Substantia nigra (tissue), 51 donors: ENCODE measurements at places on chromosomes 7 and 10.

DNA sequence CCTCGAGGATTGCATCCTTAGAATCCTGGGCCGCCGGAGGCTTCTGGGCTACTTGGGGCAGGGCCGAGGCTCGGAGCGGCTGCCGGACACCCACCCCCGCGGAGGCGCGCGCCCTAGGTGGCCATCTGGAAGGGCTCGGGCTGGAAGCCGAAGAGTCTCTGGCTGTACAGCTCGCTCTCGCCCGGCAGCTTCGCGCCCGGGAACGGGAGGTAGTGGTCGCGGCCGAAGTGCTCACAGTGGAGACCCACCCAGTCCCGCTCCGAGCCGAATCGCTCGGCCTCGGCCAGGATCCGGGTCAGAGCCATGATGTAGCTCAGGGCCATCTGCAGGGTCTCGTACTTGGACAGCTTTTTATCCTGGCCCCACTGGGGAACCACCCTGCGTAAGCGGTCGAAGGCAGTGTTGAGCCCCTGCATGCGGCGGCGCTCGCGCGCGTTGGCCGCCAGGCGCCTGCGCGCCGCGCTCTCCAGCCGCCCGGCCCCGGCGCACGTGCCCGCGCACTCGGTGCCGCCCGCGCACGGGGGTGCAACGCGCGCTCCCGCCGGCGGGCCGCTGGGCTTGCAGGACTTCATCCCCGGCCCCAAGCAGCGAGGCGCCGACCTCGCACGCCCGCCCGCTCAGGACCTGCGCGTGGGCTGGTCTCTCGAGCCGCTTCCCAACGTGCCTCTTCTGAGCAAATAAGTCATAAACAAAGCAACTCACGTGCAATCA, 652 bp downstream of the ATOH7 start:
- DNase-seq, result peak; percentile 39

DNA sequence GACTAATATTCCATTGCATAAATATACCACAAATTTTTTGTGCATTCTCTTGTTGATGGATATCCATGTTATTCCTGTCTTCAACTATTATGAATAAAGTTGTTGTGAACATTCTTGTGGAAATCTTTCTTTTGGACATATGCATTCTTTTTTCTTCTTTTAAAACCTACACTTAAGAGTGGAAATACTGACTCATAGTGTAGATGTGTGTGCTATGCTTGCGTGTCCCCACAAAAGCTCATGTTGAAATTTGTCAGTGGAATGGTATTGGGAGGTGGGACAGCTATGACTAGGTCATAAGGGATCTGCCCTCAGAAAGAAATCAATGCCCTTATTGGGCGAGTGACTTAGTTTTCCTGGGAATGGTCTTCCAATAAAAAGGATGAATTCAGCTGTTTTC, 203.6 kb upstream of the PRSS58 start:
- DNase-seq, result no peak

DNA sequence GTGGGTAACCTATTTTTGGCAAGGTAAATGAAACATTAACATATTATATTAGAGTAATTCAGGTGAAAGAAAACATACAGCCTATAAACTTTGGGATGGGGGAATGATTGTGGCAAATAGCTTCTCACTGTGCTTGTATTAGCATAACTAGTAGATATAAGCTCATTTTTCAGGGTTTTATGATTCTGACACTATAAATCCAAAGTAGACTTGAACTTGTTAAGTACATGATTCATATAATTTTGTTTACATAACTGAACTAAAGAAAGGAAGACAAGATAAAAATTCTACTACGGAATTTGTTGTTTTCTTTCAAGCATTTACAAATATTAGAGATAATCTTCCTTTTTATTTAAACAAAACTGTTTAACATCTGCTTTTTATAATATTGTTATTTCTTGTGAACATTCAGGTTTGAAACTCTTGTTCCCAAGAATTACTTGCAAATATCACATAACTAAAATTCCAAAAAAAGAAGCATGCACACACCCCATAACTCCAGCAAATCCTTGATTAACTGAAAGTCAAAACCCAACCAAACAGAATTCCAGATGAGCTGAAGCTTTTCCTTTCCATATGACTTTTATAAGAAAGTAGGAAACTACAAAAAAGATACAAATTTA, 142.3 kb downstream of the JAZF1 start:
- DNase-seq, result no peak

- no peak for DNase-seq
Measured at GRCh38 chr7:80432166-80432565, 79.7 kb downstream of the GNAT3 start.

- no peak for DNase-seq
Measured at GRCh38 chr10:113267619-113268562, 285.0 kb upstream of the HABP2 start.

- no peak for DNase-seq
Measured at GRCh38 chr7:41472427-41473125, 230.3 kb downstream of the INHBA start.

DNA sequence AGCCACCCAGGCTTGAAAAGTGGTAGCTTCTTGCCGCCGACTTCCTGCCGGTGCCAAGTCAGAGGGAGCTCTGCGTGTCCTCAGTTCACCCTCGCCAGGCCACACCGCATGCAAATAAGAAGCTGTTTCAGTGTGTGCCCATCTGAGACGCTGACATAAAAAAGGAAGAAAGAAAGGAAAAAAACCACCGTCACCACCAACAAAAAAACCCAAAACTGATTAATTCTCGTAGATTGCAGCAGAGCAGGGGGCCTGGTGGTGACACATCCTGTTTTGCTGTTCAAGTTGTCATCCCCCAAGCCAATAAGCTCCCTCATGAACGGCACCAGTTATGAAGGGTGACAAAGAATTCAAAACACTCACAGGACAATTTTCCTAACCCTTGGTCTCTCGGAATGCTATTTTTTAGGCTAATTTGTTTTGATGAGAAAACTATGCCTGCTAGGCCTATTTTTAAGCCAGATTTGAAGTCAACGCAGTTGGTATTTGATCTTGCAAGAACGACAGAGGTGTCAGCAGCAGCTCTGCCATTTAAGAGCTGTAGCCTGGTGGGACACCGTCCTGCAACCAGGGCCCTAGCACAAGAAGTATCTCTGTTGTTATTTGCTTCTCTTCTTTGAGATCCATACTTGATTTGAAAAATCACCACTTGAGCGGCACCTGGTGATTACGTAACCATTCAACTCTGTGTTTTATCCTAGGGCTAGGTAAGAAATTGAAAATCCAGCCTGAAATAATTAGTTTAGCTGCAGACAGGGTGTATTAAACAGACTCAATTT, 145.6 kb downstream of the PFKFB3 start:
- DNase-seq, result peak; percentile 21

DNA sequence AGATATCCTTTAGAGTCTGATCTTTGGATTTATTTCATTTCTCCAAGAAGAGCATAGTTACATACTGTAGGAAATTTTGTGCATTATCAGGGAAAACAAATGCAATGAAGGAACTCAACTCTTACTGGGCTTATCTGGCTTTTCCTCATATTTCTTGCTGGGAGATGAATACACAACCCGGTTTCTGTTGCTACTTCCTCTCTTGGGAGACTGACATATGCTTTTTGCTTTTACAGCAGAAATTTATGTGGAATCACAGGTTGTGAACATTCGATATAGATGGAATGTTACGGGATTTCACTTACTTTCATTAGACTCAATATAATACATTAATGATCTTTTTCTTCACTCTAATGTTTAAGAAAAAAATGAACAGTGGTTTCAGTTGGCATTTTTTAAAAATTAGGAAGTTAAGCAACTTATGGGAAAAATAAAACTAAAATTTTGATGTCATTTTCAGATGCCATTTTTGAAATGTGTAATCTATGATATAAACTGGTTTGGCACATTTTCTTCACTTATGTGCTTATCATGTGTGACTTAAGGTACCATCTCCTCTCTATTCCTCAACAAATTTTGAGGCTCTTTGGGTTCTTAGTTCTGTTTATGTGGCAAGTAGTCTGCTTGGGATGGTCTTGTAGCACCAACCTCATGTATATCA, 7.1 kb downstream of the SND1 start:
- DNase-seq, result no peak

GRCh38 chr7:3821488-3821887, 520.4 kb downstream of the SDK1 start:
- no peak for DNase-seq

DNA sequence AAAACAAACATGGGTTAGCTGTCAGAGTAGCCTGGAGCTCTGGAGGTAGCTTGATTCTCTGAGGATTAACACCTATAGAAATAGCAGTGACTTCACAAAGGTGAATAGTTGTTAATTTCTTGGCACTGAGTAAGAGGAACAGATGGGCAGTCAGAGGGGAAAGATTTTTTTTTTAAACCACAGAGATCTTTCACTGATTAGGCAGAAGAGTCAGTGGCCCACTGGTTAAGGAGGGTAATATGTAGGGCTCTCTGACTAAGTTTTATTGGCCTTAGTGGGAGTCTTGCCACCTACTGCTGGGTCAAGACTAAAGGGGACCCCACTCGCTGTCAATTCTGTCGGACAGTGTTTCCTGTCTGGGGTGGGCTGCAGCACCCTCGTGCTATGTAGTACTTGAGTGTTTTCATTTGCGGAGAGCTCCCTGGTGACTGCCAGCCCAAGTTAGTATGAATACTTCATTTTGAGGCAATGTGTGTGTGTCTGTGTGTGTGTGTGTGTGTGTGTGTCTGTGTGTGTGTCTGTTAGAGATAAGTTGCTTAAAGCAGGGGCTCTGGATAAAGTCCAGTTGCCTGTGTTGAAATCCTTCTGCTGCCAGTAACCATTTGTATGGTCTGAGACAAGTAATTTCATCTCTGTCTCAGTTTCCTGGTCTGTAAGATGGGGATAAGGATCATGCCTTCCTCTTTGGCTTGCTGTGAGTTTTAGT, 145.2 kb downstream of the ARID5B start:
- no peak for DNase-seq

GRCh38 chr10:9654261-9654660, 1363.4 kb upstream of the CELF2 start:
- no peak for DNase-seq

DNA sequence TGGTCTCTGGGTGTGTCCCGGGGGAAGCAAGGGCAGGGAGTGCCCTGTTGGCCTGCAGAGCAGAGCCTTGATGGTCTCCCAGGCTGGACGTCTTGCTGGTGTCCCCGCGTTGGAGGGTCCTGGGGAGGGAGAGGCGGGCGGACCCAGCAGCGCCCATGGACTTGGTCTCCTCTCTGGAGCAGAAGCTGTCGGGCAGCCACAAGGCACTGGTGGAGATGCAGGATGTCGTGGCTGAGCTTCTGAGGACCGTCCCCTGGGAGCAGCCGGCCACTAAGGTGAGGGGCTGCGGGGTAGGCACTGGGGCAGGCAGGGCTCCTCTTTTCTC, 20.9 kb downstream of the TTYH3 start:
- no peak for DNase-seq

DNA sequence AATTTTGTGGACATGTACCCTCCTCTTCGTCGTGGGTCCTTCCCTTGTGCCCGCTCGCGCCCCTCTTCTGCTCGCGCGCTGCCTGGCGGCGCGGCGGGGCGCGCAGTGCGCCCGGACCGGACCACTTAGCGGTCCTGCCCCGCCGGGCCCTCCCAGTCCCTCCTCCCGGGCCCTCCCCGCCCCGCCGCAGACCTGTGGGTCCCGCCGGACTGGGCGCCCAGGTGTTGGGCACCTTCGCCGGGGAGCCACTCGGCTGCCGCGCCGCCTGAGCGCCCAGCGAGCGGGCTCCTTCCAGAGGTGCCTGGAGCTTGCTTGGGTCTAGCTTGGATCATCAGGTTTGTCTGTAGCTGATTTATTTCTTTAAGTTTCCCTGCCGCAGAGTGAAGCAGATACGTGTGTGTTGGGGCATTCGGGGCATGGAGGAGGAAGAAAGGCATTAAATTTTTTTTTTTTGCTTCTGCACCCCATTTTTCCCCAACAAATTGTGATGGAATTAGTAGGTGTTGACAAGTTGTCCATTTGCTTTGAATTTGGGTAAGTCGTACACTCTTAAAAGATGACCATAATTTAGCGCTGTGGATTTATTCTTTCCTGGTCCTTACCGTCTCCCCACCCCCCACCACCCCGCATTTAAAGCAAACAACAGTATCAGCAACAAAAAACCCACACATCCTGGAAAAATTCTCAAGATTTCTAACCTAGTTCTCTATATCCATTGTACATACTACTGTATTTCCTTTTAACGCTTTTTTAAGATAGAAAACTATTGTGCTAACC, 905 bp downstream of the C1GALT1 start:
- DNase-seq, result no peak

DNA sequence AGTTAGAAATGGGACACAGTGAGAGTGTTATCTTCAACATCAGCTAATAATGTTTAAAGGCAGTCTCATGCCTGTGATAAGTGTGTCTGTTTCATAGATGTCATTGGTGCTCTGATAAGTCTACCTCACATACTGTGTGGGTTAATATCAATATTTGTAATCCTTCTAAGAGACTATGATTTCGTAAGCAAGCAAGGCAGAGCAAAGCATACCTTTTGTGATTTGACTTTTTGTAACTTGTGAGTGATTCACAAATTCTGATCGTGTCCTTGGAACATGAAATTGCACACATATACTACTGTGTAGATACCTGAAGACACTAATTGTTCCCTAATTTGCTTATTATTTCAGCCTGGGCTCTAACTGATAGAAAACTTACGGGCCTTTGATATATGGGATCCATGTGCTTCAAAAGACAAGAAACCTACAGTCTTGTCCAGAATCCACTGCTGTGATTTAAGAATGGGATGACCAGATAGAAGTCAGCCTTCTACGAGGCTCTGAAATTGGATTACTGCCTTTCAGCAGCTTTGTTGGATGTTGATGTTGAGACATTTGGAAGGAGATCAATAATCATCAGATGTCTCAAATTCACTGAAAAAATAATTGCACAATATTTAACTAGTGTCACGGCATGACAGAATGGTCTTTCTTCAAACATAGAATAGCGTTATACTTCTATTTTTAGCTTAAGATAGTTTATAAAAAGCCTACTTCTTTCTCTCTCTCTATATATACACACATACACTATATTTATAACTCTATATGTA, 63.2 kb upstream of the KLF6 start:
- no peak for DNase-seq

DNA sequence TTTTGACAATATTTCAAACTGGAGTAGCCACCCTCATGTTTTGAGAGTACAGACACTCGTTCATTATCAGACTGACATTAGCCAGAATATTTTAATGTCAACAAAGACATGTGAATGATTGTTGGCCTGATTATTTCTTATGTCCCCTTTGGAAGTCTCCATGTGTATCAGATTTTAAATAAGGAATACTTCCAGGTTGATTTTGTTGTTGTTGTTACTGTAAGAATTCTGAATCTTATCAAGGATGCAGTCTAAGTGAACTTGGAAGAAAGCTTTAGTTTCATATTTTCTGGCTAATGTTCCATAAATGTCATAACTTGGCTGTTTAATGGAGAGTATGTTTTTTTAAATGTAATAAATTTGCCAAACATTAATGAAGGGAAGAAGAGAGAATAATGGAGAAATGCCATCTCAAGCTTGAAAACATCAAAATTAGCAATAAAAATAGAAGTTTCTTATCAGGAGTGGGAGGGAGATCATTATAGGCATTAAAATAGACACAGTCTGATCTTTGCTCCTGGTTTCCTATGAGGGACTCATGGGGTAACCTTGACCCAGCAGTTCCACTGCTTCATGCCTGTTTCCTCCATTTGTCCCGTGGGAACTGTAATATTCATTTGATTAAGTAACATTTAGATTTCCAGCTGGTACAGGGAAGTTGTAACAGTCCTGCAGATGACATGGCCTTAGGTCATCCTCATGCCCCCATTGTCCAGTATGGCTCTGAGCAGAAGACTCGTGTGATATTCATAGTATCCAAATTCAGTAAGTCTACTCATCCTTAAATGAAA, 122.4 kb upstream of the KIAA1217 start:
- no peak for DNase-seq
